Activated CD4-positive, CD25-positive, alpha-beta regulatory T cell (primary cell): ENCODE measurements at places on chromosomes 2 and 18.

DNA sequence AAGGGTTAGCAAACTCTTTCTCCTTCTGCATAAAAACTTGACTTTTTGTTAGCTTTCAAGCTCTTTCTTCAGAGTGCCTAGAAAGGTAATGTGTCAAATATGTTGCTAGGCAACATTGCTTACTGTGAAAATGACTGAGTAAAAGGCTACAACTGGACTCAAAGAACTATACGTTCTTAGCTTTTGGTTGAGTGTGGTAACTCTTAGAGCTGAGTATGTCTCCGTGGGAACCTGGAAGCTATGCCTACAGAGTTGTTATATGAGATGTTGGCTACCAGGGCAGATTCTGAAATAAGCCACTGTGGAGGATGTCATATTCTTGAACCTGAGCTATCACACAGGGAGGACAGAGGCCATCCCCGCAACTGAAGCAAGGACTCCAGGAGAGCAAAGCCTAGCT, 105.5 kb downstream of the ARL6IP6 start:
- DNase-seq: no peak

GRCh38 chr18:30862900-30863299, 179.6 kb downstream of the DSC3 start:
- DNase-seq: no peak

DNA sequence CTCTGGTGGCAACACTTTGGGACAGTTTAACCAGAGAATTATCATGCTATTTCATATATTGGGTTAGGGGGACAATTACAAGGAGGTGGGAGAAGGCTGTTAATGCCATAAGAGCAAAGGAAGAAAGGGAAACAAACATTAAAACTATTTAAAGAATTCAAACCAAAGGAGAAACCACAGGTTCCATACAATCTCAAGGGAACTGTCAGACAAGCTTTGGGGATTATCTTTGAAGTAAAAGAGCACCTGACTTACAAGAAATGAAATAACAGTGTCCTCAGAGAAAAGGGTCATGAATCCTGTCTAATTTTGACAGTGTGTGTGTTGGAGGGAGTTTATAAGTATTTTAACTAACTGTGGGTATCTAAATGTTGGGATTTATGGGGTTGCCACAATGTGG, 44.4 kb downstream of the CERS6 start:
- DNase-seq: no peak

- no peak for DNase-seq
These were observed 1221.3 kb upstream of the CELF4 start for GRCh38 chr18:38786906-38787305.

- DNase-seq: no peak
These were observed 190.3 kb downstream of the RBM43 start for GRCh38 chr2:151071382-151071781.
